ENCODE measurements at places on chromosomes 2 and 18.
A peak's percentile ranks its signal among the peaks of the same experiment; 100 is the strongest.

- peak; percentile 14 for DNase-seq
Measured at GRCh38 chr2:219441451-219442255, 7.0 kb downstream of the SPEG start.

DNA sequence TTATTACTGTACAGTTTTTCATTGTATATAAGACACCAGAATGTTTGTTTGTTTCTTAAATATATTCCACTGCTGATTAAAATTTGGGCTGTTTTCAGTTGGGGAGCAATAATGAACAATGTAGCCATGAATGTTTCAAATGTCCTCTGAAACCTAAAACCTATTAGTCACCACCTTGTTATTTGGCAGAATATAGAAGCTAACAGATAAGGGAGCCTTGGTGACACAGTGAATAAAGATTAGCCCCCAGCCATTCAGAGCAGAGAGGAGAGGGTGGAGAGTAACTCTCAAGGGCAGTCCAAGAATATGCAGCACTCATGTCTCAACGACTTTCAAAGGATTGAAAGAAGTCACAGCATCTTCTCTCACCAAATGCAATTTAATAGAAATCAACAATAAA lies 43.1 kb upstream of the ATP8B1 start:
- no peak for DNase-seq

GRCh38 chr2:149155196-149155969 lies 116.9 kb downstream of the LYPD6B start:
- DNase-seq = no peak

DNA sequence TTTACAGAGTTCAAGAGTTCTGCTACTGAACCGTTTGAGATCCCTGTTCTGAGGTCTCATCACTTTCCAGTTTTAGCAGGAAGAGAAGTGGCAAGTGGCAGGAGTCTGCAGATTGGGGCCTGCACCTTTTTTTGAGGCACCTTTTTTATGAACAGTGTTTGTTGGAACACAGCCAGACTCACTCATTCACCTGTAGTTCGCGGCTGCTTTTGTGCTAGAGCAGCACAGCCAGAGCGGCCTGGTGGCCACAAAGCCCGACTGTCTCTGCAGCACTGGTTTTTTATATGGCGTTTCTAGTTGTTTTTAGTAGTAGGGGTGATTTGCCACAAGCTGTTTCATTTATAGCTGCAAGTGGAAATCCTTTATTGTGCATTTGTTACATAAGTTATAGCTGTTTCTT lies 8.6 kb downstream of the ACP1 start:
- DNase-seq = no peak

DNA sequence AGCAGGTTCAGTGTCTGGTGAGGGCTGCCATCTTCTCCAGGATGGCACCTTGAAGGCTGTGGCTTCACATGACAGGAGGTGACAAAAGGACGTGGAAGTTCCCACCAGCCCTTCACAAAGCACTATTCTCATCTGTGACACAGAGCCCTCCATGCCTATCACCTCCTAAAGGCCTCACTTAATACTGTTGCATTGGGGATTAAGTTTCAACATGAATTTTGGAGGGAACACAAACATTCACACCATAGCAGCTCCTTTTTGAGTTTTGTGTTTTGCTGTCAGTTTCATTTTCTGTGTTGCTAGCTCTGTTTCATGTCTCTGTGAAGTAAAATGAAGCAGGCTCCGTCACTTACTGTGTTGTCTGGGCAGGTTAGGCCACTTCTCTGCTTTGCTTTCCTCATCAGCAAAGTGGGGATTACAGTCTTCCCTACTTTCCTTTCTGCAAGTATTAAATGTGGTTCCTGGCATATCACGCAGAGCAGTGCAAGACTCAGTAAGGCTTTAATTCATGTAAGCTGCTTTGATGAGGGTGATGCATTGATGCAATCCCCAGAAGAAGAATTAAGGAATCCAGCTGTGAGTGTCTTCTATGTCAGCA lies 31.6 kb downstream of the LIMS1 start:
- DNase-seq = no peak

GRCh38 chr2:168524005-168524404 lies 67.9 kb downstream of the CERS6 start:
- DNase-seq = no peak

- DNase-seq = no peak
Measured at GRCh38 chr2:88123164-88123974, 4.5 kb downstream of the FABP1 start.

DNA sequence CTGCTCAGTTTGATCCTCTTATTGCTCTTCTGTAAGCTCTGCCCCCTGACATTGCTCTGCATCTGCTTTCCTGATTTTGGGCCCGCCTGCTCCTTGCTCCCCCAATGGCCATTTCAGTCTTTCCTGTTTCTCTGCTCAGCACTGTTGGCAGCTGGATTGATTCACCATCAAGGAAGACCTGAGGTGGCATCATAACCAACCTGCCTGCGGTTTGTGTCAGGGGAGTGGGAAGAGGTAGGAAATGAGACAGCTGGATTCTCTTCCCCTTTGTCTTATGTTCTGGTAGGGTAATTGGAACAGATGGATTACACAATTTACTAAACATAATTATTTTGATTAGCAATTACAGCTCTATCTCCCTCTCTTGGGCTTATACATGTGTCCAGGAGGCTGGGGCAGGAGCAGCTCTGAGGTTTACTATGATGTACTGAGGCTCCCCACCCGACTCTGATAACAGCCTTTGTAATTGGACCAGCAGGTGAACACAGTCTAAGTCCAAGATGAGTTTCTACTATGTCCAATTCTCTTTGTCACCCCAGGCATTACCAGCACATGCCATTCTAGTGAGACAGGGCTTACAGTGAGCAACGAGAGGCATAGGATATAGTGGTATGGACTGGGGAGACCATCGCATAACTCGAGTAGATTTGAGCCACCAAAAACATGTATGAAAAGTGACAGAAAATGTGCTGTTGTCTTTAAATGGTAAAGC lies 151.8 kb upstream of the MMADHC start:
- no peak for DNase-seq

DNA sequence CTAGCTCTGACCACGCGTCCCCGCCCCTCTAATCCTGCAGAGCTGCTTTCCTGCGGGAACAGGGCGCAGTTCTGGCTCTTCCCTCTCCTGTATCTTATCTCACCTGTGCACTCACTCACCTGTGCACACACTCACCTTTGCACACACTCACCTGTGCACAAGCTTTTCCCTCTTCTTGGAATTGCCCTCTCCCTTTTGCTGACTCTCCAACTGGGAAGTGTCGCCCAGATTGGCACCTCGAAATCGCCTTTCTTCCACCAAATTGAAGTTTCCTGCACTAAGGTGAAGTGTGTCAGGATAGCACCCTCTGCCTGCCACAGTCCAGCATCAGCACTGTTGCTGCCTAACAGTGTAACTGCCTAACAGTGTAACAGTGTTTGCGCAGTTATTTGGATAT lies 566 bp upstream of the CMPK2 start:
- DNase-seq = peak; percentile 25

- DNase-seq = no peak
Measured at GRCh38 chr2:12884713-12885282, 168.1 kb downstream of the TRIB2 start.

- DNase-seq = no peak
Measured at GRCh38 chr2:86768189-86768949, 22.3 kb downstream of the CD8A start.

- DNase-seq = no peak
Measured at GRCh38 chr2:216799873-216800431, 59.9 kb downstream of the TNP1 start.

GRCh38 chr2:129717560-129718130 lies 261.8 kb upstream of the RAB6C start:
- DNase-seq = no peak

DNA sequence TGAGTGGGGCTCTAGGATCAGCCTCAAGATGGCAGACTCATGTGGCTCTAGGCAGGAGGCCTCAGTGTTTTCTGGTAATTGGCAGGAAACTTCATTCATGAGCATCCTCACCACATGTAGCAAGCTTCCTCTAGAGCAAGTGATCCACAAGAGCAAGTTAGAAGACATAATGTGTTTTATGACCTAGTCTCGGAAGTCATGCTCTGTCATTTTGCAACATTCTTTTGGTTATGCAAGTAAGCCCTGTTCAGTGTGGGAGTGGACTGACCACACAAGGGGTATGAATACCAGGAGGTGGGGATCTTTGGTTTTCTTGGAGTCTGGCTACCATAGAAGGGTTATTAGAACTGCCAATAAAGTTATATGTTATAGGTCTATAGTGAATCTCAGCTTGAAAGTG lies 66.8 kb upstream of the STK39 start:
- DNase-seq = no peak

DNA sequence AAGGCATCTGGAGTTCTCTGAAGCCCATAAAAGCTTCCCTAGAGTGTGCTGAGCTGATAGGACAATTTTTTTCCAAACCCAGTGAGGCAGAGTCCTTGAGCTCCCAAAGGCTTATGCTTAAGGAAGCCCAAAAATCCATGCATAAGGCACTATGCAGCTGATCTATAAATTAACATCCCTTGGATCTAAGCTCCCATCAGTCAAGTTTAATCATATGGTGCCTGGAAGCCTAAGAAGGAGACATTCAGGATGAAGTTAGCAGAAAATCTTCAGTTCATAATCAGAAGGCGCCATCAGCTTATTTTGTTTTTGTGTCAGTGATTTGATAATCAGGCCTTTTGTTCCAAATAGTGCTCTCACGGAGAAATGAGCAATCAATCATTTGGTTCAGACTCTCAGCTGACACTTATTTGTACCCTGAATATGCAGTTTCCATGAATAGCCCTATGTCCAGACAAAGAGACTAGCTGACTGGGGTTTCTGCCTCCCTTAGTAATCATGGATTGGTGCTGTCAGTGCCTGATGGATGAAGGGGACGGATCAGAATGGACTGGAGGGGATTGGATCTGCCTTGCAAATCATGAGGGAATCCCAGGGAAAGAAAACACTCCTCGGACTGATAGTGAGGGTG lies 464.8 kb upstream of the RGPD4 start:
- DNase-seq = no peak

GRCh38 chr18:59763541-59764136 lies 66.4 kb upstream of the CCBE1 start:
- no peak for DNase-seq

DNA sequence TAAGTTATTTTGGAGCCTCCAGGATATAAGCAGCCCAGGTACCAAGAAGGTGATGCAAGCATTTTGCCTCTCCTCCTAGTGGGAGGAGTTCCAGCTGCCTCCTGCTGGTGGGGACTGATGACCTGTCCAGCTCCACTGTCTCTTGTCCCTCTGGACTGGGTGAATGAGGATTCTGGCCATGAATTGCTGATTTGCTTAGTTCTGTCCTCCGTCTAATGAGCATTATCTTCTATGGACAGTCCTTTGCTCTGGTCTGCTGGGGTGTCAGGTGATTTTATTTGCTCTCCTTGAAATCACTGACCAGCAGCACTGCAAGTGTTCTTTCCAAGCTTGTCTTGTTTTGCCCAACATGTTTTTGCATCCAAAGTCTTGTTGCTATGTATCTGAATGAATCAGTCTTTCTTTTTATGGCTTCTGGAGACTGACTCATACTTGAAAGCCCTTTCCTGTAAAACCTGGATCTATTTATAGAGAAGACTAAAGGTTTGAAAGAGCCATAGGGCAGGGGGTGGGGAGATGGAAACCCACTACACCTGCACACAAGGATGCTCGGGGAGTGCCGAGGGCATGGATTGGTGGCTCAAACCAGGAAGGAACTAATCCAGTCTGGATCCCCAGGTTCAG lies 40.5 kb upstream of the EFHD1 start:
- no peak for DNase-seq

- no peak for DNase-seq
Measured at GRCh38 chr18:43934781-43935471, 657.6 kb upstream of the SYT4 start.

DNA sequence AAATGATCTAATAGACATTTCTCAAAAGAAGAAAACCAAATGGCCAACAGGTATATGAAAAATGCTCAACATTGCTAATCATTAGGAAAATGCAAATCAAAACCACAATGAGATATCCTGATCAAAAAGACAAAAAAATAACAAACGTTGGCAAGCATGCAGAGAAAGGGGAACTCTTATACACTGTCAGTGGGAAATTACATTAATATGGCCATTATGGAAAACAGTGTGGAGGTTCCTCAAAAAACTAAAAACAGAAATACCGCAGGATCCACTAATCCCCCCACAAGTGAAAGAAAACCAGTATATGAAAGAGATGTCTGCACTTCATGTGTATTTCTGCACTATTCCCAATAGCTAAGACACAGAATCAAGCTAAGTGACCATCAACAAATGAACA lies 57.7 kb upstream of the CTIF start:
- DNase-seq = no peak

DNA sequence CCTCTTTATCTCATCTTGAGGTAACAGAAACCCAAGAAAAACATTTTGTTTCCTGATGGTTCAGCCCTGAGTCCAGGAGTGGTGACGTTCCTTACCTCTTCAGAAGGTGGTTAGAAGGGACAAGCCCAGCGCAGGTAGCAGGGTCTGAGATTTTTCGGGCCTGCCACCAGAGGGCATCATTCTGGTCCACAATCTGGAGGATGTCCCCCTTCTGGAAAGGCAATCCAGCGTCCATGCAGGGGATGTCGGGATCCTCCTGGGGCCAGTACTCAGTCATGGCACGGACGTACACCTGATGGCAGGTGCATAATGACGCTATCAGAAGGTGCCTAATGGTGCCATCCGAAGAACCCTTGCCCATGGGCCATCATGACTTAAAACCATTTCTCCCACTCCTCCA lies 17.7 kb downstream of the MPP4 start:
- no peak for DNase-seq

DNA sequence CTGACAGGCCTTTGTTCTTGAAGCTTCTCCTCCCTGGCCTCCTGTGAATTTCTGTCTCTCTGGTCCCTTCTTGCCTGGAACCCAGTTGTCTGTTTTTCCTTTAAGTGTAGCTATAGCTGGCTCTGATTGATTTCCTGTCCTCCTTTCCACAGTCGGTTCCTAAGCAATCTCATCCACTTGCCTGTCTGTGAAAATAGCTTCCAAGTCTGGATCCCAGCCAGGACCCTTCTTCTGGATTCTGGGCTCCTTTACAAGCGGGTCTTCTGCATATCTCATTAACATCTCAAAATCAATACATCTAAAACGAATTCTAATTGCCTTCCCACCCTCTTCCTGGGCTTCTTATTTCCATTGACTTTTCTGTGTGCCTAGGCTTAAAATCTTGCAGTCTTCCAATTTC lies 124.9 kb downstream of the DAW1 start:
- DNase-seq = no peak

- no peak for DNase-seq
Measured at GRCh38 chr2:18290386-18290785, 270.1 kb downstream of the RDH14 start.
